Astrocyte (in vitro differentiated cells and primary cell): ENCODE measurements at places on chromosomes 13 and 19. TPM values are rescaled to one million over a fixed set of nuclear protein-coding genes. Genes with fewer than 3 reads are reported as not detected.

DNA sequence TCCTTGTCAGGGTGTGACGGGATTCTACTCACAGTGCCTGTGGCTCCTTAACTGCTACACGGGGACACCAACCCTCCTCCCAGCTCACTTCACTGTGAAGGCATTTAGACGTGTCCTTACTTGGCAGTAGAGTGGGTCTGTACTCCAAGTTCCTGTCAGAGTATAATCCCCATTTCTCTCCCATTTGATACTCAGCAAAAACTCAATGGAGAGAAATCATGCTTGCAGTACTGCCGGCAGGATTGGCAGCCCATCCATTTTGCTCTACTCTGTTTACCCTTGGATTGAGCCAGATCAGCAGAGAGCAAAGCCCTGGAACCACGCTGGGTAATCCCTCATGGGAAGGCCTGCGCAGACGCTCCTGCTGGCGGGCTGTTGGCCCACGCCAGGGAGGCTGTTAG is 28.9 kb downstream of the ARL11 start:
- peaks cover 5% of the 10 kb centered on the region for H3K36me3 ChIP-seq
- DNase-seq: no peak
- no peaks in the 10 kb centered on the region for H3K4me1 ChIP-seq
- H3K27me3 ChIP-seq: no peaks in the 10 kb centered on the region
- H3K4me3 ChIP-seq: no peak overlapping the region

DNA sequence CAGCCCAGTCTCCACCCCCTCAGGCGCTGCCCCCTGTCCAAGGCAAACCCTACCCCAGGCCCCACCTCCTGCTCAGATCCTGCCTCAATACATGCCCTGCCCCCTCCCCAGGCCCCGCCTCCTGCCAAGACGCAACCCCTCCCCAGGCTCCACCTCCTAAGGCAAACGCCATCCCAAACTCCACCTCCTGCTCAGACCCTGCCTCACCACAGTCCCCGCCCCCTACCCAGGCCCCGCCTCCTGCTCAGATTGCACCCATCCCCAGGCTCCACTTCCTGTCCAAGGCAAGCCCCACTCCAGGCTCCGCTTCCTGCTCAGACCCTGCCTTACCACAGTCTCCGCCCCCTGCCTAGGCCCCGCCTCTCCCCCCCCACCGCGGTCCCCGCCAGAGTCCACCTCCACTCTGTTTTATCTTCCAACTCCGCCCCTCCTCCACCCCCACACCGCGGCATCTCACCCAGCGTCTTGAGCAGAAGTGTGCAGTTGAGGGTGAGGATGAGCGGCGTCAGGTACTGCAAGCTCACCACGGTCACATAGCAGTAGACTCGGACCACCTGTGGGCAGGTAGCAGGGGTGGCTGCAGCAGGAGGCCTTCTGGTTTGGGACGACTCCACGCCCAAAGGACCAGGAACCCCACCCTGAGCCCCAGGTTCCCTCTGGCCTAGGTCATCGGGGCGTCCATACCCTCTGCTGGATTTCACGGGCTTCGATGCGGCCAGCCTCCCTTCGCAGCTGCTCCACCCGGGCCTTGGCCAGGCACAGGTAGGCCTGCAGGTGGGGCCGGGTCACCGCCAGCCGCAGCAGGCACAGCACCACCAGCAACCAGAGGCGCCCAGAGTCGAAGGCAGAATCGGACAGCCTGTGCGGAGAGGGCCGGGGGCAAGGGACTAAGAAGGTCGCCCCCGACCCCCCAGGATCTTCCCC is 17.7 kb downstream of the TMEM161A start:
- no peak overlapping the region for H3K27ac ChIP-seq
- H3K4me3 ChIP-seq: no peak overlapping the region
- no peaks in the 10 kb centered on the region for H3K36me3 ChIP-seq
- H3K4me1 ChIP-seq: no peaks in the 10 kb centered on the region
- H3K27me3 ChIP-seq: no peaks in the 10 kb centered on the region
- DNase-seq: peak; percentile 55

- H3K27ac ChIP-seq: no peak overlapping the region
- no peak overlapping the region for H3K4me3 ChIP-seq
Observed at GRCh38 chr13:53151336-53152056, 122.9 kb downstream of the OLFM4 start.

The KCNN1 gene
- 1.5 and 1.6 TPM in 2 replicates for total RNA-seq

- H3K36me3 ChIP-seq: no peaks in the 10 kb centered on the region
- H3K4me3 ChIP-seq: no peak overlapping the region
- H3K27me3 ChIP-seq: no peaks in the 10 kb centered on the region
- no peak overlapping the region for H3K27ac ChIP-seq
- no peaks in the 10 kb centered on the region for H3K4me1 ChIP-seq
Observed at GRCh38 chr13:70523622-70524021, 415.4 kb upstream of the KLHL1 start.

The IRGC gene
- total RNA-seq: not detected in 2 replicates

The FIZ1 gene
- 14.2 and 14.5 TPM in 2 replicates for total RNA-seq

The STARD13 gene
- 28.7 and 30.1 TPM in 2 replicates for total RNA-seq

The MEIS3 gene
- 71.1 and 93.7 TPM in 2 replicates for total RNA-seq
